ENCODE measurements at places on chromosomes 5 and 9. TPM values are rescaled to one million over a fixed set of nuclear protein-coding genes. Genes with fewer than 3 reads are reported as not detected.

DNA sequence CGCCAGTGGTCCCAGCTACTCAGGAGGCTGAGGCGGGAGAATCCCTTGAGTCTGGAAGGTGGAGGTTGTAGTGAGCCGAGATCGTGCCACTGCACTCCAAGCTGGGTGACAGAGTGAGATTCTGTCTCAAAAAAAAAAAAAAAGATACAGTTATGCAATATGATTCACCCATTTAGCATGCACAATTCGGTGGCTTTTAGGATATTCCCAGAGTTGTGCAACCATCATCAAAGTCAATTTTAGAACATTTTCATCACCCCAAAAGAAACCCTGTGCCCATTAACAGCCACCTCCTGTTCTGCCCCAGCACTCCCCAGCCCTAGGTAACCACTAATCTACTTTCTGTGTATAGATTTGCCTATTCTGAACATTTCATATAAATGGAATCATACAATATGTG lies 4.3 kb upstream of the DHFR start:
- no peaks in the 10 kb centered on the region for H3K4me1 ChIP-seq
- H3K27me3 ChIP-seq, result no peaks in the 10 kb centered on the region
- H3K27ac ChIP-seq, result no peak overlapping the region
- no peaks in the 10 kb centered on the region for H3K36me3 ChIP-seq
- DNase-seq, result no peak

DNA sequence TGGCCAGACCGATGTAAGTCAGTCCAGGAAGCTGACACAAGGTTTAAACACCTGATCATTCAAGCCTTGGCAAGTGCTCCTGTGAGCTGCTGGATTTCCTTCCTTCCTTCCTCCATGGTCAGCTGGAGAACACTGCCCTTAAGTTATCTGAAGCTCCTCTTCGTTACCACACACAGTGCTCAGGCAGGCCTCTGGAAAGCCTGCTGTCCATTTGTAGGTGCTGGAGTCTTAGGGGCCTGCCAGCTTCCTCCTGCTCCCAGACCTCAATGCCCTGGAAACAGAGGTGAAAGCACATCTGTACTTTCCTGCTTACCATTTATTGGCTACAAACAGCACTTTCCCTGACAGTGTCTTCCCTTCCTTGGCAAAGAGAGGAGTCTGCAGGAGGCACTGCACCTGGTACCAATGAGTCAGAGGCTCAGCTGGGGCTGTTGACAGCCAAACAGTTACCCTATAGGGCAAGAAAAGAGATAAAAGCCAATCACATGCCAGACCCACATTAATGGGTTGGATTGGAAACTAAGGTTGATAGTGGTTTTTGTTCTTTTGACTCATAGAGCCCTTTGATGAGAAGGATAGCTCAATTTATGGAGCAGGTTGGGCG lies 72.6 kb upstream of the PUM3 start:
- H3K36me3 ChIP-seq, result no peaks in the 10 kb centered on the region
- no peak overlapping the region for H3K27ac ChIP-seq
- H3K27me3 ChIP-seq, result no peaks in the 10 kb centered on the region
- no peak overlapping the region for H3K4me3 ChIP-seq
- no peaks in the 10 kb centered on the region for H3K4me1 ChIP-seq

- no peak overlapping the region for H3K4me3 ChIP-seq
- no peaks in the 10 kb centered on the region for H3K4me1 ChIP-seq
- no peak overlapping the region for H3K27ac ChIP-seq
- DNase-seq, result no peak
- no peaks in the 10 kb centered on the region for H3K27me3 ChIP-seq
These were observed 6.4 kb upstream of the JMY start for GRCh38 chr5:79229357-79230174.

DNA sequence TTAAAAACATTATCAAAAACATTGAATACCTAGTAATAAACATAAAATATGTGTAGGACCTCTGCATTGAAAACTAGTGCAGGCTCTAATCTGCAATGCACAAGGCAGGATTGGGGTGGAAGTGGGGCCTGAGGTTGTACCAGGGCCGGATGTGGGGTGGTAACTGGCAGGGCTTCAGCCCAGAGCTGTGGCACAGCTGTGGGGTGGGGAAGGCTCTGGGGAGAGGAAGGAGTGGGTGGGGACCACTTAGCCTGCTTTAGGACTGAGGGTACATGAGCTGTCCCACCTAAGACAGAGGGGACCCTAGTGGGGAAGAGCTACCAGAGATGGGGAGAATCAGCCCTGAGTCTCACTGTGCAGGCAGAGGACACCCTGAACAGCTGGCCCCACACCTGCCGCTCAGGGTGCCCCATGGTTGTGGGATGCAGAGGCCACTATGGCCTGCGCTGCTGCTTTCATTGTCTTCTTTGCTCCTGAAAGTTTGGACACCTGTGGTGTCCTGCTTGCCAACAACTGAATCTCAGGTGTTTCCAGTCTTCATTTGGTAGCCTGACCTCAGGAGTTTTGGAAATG lies 311.4 kb downstream of the TLE4 start:
- no peaks in the 10 kb centered on the region for H3K36me3 ChIP-seq
- H3K27ac ChIP-seq, result no peak overlapping the region
- no peaks in the 10 kb centered on the region for H3K4me1 ChIP-seq
- no peaks in the 10 kb centered on the region for H3K27me3 ChIP-seq

DNA sequence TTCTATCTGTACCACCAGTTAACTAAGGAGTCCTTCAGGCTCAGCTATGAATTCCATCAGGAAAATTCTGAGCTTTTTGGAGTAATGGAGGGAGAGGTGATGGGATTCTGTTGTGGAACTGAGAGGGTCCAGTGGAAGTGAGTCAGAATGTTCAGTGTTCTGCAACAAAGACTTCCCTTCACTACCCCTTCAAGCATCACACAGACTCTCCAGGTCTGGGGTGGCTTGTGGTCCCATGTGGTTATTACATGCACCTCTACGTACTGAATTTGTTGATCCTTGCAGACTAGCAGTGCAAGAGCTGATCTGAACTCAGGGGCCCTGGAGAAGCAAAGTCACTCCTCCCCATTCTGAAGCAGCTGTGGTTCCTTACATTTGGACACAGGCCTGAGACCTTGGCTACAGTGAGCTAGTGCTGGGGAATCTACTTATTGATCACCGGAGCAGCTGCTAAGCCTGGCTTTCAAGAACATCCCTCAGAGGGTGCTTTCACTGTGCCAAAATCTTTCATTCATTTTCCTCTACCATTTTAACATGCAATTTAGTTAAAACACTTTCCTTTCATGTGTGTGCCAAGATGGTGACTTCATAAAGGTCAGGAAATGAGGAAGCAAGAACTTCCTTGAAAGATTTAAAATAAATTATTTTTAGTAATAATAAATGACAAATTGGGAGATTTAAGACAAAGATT lies 75.0 kb upstream of the TNC start:
- DNase-seq, result no peak
- no peaks in the 10 kb centered on the region for H3K4me1 ChIP-seq
- H3K4me3 ChIP-seq, result no peak overlapping the region
- no peak overlapping the region for H3K27ac ChIP-seq
- H3K27me3 ChIP-seq, result no peaks in the 10 kb centered on the region

The GTF3C5 gene
- total RNA-seq, result 68.2 TPM

The ZNG1F gene
- total RNA-seq, result 31.2 TPM

- no peak for DNase-seq
- H3K27ac ChIP-seq, result no peak overlapping the region
- H3K4me1 ChIP-seq, result no peaks in the 10 kb centered on the region
- H3K4me3 ChIP-seq, result no peak overlapping the region
- no peaks in the 10 kb centered on the region for H3K36me3 ChIP-seq
- no peaks in the 10 kb centered on the region for H3K27me3 ChIP-seq
These were observed 128.7 kb downstream of the SPOCK1 start for GRCh38 chr5:137370096-137371071.

- no peaks in the 10 kb centered on the region for H3K4me1 ChIP-seq
- no peak for DNase-seq
- no peak overlapping the region for H3K27ac ChIP-seq
- H3K27me3 ChIP-seq, result no peaks in the 10 kb centered on the region
These were observed 123.1 kb downstream of the PAPPA start for GRCh38 chr9:116276651-116277121.

GRCh38 chr5:172085738-172086137 lies 79.3 kb upstream of the FBXW11 start:
- H3K36me3 ChIP-seq, result no peaks in the 10 kb centered on the region
- no peak for DNase-seq
- H3K4me3 ChIP-seq, result no peak overlapping the region
- no peak overlapping the region for H3K27ac ChIP-seq
- no peaks in the 10 kb centered on the region for H3K27me3 ChIP-seq
- H3K4me1 ChIP-seq, result no peaks in the 10 kb centered on the region

The GARIN3 gene
- not detected for total RNA-seq

DNA sequence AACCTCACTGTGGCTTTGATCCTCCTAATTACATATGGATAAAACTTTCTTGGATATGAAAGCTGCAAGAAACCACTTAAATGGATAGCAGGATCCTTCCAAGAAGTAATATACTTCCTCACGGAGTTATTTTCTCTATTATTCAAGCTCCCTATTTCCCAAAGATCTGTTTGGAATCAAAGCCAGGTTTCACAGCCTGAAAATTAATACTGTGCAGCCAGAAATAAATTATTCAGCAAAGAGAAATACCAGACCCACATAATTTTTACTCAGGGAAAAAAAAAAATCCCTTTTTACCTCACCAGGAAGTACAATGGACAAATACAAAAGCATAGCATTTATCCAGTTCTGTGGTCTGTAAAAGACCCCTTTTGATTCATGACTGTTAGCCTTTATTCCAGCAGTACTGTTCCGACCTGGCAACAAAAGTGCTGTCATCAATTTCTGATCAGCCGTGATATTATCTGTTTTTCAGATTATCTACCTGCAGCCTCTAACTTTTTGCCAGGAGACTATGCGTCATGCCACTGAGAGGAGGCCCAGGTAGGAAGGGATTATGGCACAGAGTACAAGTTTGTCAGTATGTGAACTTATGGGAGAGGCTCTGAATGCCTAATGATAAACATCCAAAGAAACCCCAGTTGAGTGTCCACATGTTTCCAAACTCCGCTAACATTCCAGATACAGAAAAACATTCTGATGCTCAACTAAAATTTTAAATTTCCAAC lies 57.0 kb downstream of the FBN2 start:
- H3K27ac ChIP-seq, result no peak overlapping the region
- no peaks in the 10 kb centered on the region for H3K4me1 ChIP-seq
- no peaks in the 10 kb centered on the region for H3K36me3 ChIP-seq
- DNase-seq, result no peak
- H3K4me3 ChIP-seq, result no peak overlapping the region
- H3K27me3 ChIP-seq, result no peaks in the 10 kb centered on the region

The PCDHGA2 gene
- 4.6 TPM for total RNA-seq

- H3K4me1 ChIP-seq, result no peaks in the 10 kb centered on the region
- H3K27ac ChIP-seq, result no peak overlapping the region
- H3K4me3 ChIP-seq, result no peak overlapping the region
- no peak for DNase-seq
- H3K36me3 ChIP-seq, result no peaks in the 10 kb centered on the region
These were observed 4.3 kb downstream of the CD14 start for GRCh38 chr5:140628711-140629110.

- peak overlapping the region; percentile 100 for H3K27ac ChIP-seq
- H3K4me3 ChIP-seq, result peak overlapping the region; percentile 17
- no peaks in the 10 kb centered on the region for H3K27me3 ChIP-seq
- H3K36me3 ChIP-seq, result no peaks in the 10 kb centered on the region
- H3K4me1 ChIP-seq, result peaks cover 34% of the 10 kb centered on the region
These were observed 1.5 kb downstream of the SPAAR start for GRCh38 chr9:35910613-35911359.

Data from breast epithelium (tissue), 4 donors.